ENCODE measurements at places on chromosomes 16 and 17.
A peak's percentile ranks its signal among the peaks of the same experiment; 100 is the strongest.

- peak; percentile 9 for DNase-seq
Measured at GRCh38 chr17:32564325-32564724, 77.5 kb downstream of the CDK5R1 start.

GRCh38 chr16:71594000-71594646 is 17.2 kb upstream of the TAT start:
- no peak for DNase-seq

GRCh38 chr16:22627043-22627442 is 116.4 kb downstream of the NPIPB5 start:
- DNase-seq = no peak

DNA sequence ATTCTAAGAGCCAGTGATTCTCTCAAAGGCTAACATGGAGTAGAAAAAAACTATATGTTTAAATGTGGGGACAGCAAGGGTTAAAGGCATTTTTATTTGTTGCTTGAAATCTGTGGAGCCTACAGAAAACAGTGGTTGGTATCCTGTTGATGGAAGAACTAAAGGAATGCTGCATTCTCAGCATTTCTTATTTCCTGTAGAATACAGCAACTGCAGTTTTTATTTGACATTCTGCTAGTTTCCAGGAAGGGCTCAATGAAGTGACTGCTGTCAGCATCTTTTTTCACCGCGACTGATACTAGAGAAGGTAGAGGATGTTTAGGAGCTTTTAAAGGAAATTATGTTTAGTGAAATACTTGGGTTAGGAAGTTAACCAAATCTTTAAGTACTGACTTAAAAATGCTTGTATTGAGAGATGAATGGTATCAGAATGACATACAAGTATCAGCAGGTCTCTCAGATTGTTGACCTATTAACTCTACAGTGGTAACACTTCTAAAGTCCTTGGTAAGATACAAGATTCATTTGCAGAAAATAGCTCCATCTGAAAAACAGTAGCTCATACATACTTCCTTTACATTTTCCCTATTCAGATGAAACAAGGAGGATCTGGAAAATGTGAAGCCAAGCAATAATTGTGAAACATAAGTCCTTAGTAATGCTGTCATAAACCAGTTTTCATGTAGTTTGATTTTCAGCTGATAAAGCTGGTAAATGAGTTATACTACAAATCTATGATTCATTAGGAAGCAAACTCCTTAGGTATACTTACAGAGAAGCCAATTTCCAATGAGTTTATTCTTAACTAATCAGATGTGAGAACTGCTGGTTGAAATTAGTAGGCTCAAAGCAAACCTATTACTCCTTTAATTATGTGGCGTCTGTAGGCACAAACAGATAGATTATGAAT is 15.2 kb downstream of the CLTC start:
- no peak for DNase-seq

- DNase-seq = no peak
Measured at GRCh38 chr17:45432405-45433158, at the start of gene ARHGAP27. TSS of gene ARHGAP27 (minus strand) at chr17:45432870. CDS start at chr17:45430279, 2,591 bp downstream.

DNA sequence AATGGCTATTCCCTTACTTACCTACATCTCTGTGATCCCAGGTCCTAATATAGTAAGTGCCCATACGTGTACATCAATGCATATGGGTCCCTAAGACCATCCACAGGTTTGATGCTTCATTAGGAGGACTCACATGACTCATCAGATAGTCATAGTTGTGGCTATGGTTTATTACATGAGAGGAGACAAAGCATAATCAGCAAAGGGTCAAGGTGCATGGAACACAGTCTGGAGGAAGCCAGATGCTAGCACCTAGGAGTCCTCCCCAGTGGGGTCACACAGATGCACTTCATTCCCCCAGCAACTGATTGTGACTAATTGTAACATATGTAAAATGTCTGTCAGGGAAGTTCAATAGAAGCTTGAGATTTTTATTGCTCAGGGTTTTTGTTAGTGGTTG is 42.8 kb downstream of the PHKB start:
- no peak for DNase-seq

- no peak for DNase-seq
Measured at GRCh38 chr17:17172990-17173389, 33.1 kb downstream of the PLD6 start.

DNA sequence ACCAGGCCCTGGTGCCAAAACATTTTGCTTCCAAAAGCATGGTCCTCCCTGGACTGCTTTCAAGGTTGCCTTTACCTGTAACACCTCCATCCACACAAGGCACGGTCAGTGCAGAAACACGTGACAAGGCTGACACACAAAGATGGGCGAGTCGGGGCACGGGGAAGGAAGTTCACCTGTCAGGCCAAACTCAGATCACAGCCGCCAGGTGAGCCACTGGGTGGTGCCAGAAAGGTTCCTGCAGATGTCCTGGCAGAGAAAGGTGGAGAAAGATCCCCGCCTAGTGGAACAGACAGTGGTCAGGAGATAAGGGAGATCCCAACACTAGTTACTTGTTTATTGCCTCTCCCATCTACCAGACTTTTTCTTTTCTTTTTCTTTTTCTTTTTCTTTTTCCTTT is 155.3 kb downstream of the AIPL1 start:
- no peak for DNase-seq

- DNase-seq = no peak
Measured at GRCh38 chr17:58323366-58324055, 5.1 kb downstream of the TSPOAP1 start.

DNA sequence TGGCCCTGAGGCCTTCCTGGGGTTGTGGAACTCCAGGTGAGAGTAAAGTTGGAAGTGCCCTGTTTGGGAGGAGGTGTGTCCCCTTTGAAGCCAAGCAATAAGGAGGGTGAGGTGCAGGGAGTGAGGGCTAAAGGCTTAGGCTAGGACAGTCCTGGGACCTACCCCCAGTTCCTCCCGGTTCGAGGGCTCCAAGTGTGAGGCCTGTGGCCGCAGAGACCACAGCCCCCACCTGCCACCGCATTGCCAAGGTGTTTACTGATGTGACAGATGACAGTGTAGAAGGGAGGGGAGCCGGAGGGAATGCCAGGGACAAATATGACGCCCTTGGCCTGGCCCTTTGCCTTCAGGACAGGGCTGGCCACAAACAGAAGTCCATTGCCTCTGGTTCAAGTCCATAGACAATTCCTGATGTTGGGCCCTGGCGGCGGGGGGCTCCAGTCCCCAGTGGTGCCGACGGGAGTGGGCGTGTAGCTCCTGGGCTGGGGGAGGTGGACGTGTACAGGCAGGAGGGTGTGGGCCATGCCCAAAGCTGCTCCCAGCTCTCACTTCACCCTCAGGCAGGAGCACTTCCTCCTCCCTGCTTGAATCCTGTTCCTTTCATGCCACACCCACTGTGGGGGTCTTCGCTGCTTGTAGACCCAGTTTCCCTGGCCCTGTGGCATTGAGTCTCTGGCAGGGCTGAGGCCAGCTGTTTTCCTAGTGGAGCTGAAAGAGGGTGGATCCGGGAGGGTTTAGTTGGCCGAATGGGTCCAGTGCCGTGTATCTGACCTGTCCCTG is 3.2 kb downstream of the ADORA2B start:
- DNase-seq = no peak

GRCh38 chr17:32553168-32553567 is 66.4 kb downstream of the CDK5R1 start:
- DNase-seq = no peak

GRCh38 chr17:20993863-20994778 is 48.7 kb downstream of the USP22 start:
- DNase-seq = no peak

GRCh38 chr17:80225230-80225629 is 5.0 kb downstream of the SLC26A11 start:
- DNase-seq = no peak

DNA sequence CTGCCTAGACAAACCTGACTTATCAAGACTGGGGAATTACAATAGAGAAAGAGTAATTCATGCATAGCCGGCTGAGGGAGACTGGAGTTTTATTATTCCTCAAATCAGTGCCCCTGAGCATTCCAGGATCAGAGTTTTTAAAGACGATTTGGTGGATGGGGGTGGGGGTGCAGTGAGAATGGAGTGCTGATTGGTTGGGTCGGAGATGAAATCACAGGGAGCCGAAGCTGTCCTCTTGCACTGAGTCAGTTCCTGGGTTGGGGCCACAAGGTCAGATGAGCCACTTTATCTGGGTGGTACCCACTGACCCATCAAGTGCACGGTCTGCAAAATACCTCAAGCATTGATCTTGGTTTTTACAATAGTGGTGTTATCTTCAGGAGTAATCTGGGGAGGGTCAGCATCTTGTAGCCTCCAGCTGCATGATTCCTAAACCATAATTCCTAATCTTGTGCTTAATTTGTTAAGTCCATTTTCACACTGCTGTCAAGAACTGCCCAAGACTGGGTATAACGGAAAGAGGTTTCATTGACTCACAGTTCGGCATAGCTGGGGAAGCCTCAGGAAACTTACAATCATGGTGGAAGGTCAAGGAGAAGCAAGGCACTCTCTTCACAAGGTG is 69.6 kb downstream of the MARF1 start:
- no peak for DNase-seq
